ENCODE measurements at places on chromosomes 1 and 21. TPM values are rescaled to one million over a fixed set of nuclear protein-coding genes. Genes with fewer than 3 reads are reported as not detected.

The FAM167B gene
- total RNA-seq = 13.7 TPM

The CTSS gene
- total RNA-seq = 46.1 TPM

The LRRIQ3 gene
- 2.6 TPM for total RNA-seq

The RNF207 gene
- 47.1 TPM for total RNA-seq

The NTMT2 gene
- not detected for total RNA-seq

The COL9A2 gene
- total RNA-seq = 18.7 TPM

The TSPEAR gene
- total RNA-seq = 0.53 TPM

The SKI gene
- total RNA-seq = 67.6 TPM

The USP33 gene
- 118 TPM for total RNA-seq

The SH3BGR gene
- total RNA-seq = 9.8 TPM

The SLFNL1 gene
- 1.2 TPM for total RNA-seq

The SYT6 gene
- total RNA-seq = 1.2 TPM

The PRELP gene
- 4.0 TPM for total RNA-seq

The KCND3 gene
- 1.3 TPM for total RNA-seq

The SNX7 gene
- 31.3 TPM for total RNA-seq

The MAP3K21 gene
- total RNA-seq = 21.0 TPM

The ZFP69B gene
- 2.9 TPM for total RNA-seq

The GCSAML gene
- total RNA-seq = 0.41 TPM

The FAM72D gene
- 1.1 TPM for total RNA-seq

The KCNJ10 gene
- 12.7 TPM for total RNA-seq

The SPRR2D gene
- total RNA-seq = not detected

The SYTL1 gene
- 8.7 TPM for total RNA-seq

The SLC22A15 gene
- total RNA-seq = 8.5 TPM

The SLC2A5 gene
- 7.5 TPM for total RNA-seq

The IFNGR2 gene
- 58.6 TPM for total RNA-seq

The LCK gene
- 8.5 TPM for total RNA-seq

The SLC44A5 gene
- total RNA-seq = 8.4 TPM

The WARS2 gene
- total RNA-seq = 24.1 TPM

The THEMIS2 gene
- 15.7 TPM for total RNA-seq

The AMY1C gene
- total RNA-seq = not detected

The LYST gene
- total RNA-seq = 28.4 TPM

The RBM11 gene
- 2.7 TPM for total RNA-seq

The YTHDF2 gene
- 61.8 TPM for total RNA-seq

The SHE gene
- 14.1 TPM for total RNA-seq

The IL20 gene
- not detected for total RNA-seq

The KCNE2 gene
- total RNA-seq = not detected

The SYT14 gene
- 0.29 TPM for total RNA-seq

The ZNF593OS gene
- not detected for total RNA-seq

The NBPF4 gene
- not detected for total RNA-seq

The TUFT1 gene
- 12.8 TPM for total RNA-seq

The PTGFR gene
- total RNA-seq = 2.6 TPM

The LY9 gene
- total RNA-seq = 0.93 TPM

The LEFTY1 gene
- total RNA-seq = 3.9 TPM

The LCE2B gene
- not detected for total RNA-seq

The OR6K3 gene
- total RNA-seq = not detected

The CBR3 gene
- 2.3 TPM for total RNA-seq

The CNR2 gene
- total RNA-seq = 0.12 TPM

The SEC16B gene
- 6.3 TPM for total RNA-seq

The PIK3CD gene
- 13.8 TPM for total RNA-seq

The S100A3 gene
- total RNA-seq = not detected

The LCE1F gene
- total RNA-seq = not detected

The TNFRSF9 gene
- 0.12 TPM for total RNA-seq

The EDN2 gene
- 3.5 TPM for total RNA-seq

The FCRLA gene
- total RNA-seq = 0.99 TPM

The CLDN19 gene
- total RNA-seq = 93.1 TPM

The UTS2 gene
- not detected for total RNA-seq

The PLA2G5 gene
- not detected for total RNA-seq

The C1QA gene
- 51.6 TPM for total RNA-seq

The HES4 gene
- 46.8 TPM for total RNA-seq

Measured in metanephros (tissue), 2 donors.